ENCODE measurements at places on chromosomes 13 and 19.

DNA sequence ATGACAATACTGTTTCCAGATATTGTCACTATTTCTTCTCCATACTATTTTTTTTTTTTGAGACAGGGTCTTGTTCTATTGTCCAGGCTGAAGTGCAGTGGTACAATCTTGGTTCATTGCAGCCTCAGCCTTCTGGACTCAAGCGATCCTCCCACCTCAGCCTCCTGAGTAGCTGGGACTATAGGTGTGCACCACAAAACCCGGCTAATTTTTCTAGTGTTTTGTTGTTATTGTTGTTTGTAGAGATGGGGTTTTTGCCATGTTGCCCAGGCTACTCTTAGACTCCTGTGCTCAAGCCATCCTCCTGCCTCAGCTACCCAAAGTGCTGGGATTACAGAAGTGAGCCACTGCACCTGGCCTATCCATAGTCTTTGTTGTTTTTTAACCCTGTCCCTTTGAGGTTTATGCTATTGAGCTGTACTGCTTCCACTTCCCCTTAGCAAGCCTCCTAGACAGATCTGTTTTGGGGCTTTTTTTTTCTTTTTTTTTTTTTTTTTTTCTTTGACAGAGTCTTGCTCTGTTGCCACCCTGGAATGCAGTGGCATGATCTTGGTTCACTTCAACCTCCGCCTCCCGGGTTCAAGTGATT is 27.6 kb upstream of the MAP3K10 start:
- DNase-seq: peak; percentile 92

- no peak for DNase-seq
Observed at GRCh38 chr19:46497773-46498172, 2.1 kb upstream of the PNMA8B start.

DNA sequence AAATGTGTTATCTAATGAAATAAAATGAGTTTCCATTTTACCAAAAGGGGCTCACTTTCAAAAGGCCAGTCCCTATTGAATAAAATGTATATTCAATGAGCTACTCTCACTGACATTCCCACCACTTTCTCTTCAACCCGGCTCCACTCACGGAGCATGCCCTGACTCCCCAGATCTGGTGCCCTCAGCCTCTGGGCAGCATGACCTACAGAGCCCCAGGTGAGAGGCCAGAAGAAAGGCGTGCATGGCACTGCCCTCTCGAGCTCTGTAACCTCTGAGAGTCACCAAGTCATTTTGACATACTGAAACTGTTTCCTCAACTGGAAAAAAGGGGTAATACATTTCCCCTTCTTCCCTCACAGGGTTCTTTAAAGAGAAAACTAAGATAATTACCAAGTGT is 25.2 kb upstream of the SIAH3 start:
- no peak for DNase-seq

DNA sequence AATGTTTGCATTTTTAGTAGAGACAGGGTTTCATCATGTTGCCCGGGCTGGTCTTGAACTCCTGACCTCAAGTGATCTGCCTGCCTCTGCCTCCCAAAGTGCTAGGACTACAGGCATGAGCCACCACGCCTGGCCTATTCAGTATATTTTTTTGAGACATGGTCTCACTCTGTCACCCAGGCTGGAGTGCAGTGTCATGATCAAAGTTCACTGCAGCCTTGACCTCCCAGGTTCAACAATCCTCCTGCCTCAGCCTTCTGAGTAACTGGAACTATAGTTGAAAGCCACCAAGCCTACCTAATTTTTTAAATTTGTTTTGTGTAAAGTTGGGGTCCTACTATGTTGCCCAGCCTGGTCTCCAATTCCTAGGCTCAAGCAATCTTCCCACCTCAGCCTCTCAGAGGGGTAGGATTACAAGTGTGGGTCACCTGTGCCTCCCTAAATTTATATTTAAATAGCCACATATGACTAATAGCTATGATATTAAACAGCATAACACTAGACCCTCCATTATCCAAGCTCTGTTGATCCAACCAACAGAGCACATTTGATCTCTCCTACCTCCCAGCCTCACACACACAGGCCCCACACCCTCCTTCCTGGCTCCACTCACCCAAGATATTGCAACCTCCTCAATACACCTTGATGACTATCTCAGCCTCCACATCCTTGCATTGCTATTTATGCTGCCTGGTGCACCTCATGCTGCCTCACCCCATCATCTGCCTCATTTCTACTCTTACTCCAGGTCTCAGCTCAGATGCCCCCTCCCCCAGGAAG is 2.1 kb upstream of the CEACAM19 start:
- no peak for DNase-seq

GRCh38 chr13:99288089-99288488 is 19.1 kb downstream of the GPR183 start:
- DNase-seq: peak; percentile 67

DNA sequence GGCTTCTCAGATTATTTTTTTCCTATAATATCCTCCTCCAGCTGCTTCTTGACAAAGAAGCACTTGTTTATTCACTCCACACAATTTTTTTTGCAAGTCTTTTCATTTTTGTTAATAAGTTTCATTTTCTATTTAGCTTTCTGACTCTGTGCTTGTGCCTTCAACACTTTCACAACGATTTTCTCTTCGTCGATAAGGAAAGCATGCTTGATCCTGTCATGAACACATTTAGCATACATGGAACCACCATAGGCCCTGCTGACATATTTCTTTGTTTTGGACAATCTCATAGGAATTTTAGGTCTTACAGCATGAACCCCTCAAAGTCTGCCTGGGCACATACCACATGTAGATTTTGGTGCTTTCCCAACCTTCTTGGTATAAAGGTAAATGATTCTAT is 346.0 kb downstream of the KCNRG start:
- DNase-seq: no peak

GRCh38 chr13:33091415-33091774 is 75.2 kb downstream of the KL start:
- DNase-seq: no peak

DNA sequence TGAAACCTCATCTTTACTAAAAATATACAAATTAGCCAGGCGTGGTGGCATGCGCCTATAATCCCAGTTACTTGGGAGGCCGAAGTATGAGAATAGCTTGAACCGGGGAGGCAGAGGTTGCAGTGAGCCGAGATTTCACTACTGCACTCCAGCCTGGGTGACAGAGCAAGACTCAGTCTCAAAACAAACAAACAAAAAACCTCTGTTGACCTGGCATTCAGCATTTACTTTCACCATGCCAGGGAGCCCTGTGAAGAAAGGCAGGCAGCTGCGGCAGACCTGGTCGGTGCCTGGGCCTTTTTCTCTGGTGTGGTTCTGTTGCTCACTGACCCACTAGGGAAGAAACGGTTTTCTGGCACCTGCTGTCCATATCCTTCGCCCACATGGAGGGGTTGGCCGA is 49.8 kb downstream of the DNM2 start:
- no peak for DNase-seq

- DNase-seq: no peak
Observed at GRCh38 chr13:36493046-36493445, 60.8 kb downstream of the CCNA1 start.

GRCh38 chr13:62635161-62635560 is 1219.5 kb upstream of the PCDH20 start:
- no peak for DNase-seq

- peak; percentile 34 for DNase-seq
Observed at GRCh38 chr19:47100290-47100689, 13.3 kb downstream of the ZC3H4 start.

DNA sequence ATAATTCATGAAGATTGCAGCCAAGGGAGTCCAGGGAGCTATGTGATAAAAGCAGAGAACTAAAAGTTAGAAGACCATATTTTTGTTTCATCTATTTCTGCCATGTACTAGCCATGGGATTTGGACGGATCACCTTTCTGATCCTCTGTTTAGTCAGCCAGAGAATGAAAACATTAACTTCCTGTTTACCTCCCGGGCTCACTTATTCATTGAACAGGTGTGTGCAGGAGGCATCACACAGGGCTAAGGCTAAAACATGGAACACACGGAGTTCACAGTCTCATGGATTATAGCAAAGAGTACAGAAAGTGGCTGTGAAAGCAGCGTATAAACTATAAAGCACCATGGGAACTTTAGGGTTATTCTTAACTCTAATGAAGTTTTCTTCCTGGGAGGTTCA is 96.8 kb downstream of the GPR12 start:
- no peak for DNase-seq

- DNase-seq: no peak
Observed at GRCh38 chr19:31023038-31023437, 326.2 kb downstream of the TSHZ3 start.

DNA sequence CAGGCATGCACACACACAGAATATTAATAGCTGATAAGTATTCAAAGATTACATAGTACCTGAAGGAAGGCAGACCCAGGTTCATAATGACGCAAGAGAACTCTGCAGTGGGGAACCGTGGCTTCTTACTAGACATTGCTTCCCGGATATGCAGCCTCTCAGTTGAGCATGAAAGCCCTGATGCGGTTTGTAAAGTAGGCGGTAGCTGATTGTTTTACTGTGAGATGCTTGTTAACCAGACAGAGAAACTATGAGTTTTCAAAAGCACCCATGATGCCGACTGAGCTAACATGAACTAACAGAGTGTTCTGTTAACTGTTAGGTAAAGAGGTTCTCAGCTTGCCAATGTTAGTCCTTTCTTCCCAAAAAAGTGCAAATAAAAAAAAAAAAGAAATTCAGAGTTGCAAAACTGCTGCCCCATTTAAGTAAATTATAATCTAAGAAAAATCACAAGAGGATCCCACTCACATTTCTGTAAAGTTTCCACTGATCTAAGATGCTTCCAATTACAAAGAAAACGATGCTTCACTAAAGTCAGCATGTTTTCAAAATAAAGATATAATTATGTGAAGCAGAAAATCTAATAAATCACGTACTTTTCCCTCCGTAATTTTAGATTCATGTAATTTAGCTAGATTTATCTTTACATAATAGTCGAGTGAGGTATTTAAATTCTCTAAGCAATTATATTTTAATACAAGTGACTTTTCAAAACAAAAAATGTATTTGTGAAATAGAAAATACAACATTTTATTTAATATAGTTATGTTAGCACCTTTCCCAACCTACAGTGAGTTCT is 2.2 kb downstream of the FLT1 start:
- DNase-seq: peak; percentile 20

DNA sequence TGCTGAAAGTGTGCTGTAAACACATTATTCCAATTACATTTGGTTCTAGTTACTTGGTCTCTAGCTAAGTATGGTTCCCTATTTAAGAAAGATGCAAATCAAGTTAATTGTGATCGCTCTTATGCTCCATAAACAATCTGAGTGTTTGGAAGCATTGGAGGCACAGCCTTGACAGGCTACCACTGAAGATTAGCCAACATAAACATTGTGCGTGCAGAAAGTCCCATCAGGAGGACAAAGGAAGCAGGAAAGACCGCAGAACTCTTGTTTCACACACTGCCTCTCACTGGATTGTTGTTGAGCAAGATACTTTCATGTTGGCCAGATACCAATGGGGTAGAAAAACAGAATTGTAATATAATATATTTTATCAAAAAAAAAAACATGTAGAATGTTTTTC is 814.4 kb downstream of the EFNB2 start:
- DNase-seq: no peak

GRCh38 chr13:36512771-36513170 is 80.5 kb downstream of the CCNA1 start:
- DNase-seq: no peak

GRCh38 chr13:29948244-29948643 is 97.8 kb upstream of the UBL3 start:
- DNase-seq: no peak

DNA sequence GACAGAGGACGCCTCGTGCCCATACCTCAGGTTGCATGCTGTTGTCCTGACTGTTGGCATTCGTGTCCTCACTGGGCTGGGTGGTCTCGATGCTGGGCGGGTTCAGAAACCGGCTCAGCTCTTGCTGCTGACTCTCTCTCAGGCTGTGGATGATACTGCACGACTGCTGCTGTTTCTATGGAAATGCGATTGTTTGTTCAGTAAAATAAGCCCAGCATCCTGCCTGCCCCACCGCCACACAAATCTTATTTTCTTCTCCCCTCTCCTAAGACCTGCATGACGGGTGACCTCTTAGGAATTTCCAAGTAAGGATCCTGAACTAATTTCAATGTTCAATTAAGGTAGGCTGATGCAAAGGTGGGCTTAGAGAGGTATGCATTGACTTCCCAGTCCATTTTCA is 356.5 kb downstream of the NALCN start:
- DNase-seq: no peak

DNA sequence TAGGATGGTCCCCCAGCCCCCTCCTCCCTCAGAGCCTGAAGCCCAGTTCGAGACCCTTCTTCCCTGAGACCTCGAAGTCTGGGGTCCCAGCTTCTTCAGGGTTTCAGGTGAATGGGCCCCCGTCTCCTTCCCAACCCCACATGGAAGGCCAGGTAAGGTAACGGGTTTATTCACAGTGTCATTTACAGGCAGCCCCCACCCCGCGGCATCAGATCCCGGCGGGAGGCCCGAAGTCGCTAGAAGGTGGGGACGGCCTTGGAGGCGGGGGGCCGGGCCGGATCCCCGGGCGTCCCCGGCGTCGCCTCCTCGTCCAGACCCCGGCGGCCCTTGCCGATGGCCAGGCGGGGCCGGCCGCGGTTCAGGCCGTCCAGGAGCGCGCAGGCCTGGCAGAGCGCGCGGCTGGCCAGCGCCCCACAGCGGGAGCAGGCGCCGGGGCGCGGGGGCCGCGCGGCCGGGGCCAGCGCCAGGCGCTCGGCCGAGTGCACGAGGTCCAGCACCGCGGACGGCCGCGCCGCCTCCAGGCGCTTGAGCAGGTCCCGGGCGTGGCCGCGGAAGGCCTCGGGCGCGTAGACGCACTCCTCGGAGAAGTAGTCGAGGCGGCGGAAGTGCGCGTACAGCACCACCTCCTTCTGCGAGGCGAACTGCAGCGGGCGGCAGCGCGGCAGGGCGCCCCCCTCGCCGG is 9.7 kb downstream of the CTU1 start:
- no peak for DNase-seq

- DNase-seq: no peak
Observed at GRCh38 chr13:109760951-109761350, 25.4 kb downstream of the IRS2 start.

GRCh38 chr13:44769686-44770085 is 193.6 kb upstream of the TSC22D1 start:
- no peak for DNase-seq

DNA sequence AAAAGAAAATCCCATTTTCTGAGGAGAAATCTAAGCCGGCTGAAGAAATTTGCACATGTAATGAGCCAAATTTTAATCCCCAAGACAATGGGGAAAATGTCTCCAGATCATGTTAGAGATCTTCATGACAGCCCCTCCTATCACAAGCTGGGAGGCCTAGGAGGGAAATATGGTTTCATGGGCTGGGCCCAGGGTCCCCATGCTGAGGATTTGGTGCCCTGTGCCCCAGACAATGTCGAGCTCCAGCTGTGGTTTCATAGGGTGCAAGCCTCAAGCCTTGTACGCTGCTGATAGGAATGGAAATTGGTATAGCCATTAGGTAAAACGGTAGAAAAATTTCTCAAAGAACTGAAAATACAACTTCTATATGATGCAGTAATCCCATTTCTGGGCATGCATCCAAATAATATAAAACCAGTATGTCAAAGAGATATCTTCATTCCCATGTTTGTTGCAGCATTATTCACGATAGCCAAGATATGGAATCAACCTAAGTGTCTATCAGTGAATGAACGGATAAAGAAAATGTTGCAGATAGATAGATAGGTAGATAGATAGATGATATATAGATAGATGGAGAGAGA is 19.3 kb upstream of the FREM2 start:
- DNase-seq: no peak

- DNase-seq: peak; percentile 94
Observed at GRCh38 chr13:50222569-50223332, 207.5 kb downstream of the KCNRG start.

- no peak for DNase-seq
Observed at GRCh38 chr19:17997969-17998826, 9.8 kb upstream of the ARRDC2 start.

GRCh38 chr13:42270857-42271215 is 1.1 kb upstream of the AKAP11 start:
- no peak for DNase-seq

GRCh38 chr19:44689290-44690130 is 9.4 kb upstream of the CEACAM16 start:
- DNase-seq: peak; percentile 57
